ENCODE measurements at places on chromosomes 1 and 21.

GRCh38 chr21:31566611-31567010, 92.9 kb upstream of the SOD1 start:
- DNase-seq: no peak

DNA sequence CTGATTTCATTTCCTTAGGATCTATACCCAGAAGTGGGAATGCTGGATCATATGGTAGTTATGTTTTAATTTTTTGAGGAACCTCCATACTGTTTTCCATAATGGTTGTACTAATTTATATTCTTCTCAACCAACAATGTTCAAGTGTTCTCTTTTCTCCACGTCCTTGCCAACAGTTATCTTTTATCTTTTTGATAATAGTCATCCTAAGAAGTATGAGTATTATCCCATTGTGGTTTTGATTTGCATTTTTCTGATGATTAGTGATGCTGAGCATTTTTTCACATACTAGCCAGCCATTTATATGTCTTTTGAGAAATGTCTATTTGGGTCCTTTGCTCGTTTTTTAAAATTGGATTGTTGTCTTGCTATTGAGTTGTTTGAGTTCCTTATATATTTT, 38.5 kb downstream of the ABCD3 start:
- no peak for DNase-seq

DNA sequence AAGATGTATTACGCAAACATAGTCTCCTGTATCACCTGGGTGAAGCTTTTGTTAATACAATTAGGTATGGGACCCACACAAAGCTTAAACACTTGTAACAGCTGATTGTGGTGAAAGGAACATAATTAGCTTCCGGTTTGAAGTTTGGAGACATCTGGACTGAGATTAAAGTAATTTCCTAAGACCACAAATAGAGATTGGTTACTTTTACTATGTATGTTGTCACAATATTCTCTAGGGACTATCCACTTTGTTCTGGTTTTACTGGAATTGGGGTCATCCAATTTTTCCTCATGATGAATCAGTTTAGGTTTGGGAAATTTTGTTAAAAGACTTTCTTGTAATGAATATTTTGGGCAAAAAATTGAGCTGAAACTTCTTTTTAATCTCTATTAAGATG, 71.8 kb upstream of the SAMSN1 start:
- DNase-seq: no peak

DNA sequence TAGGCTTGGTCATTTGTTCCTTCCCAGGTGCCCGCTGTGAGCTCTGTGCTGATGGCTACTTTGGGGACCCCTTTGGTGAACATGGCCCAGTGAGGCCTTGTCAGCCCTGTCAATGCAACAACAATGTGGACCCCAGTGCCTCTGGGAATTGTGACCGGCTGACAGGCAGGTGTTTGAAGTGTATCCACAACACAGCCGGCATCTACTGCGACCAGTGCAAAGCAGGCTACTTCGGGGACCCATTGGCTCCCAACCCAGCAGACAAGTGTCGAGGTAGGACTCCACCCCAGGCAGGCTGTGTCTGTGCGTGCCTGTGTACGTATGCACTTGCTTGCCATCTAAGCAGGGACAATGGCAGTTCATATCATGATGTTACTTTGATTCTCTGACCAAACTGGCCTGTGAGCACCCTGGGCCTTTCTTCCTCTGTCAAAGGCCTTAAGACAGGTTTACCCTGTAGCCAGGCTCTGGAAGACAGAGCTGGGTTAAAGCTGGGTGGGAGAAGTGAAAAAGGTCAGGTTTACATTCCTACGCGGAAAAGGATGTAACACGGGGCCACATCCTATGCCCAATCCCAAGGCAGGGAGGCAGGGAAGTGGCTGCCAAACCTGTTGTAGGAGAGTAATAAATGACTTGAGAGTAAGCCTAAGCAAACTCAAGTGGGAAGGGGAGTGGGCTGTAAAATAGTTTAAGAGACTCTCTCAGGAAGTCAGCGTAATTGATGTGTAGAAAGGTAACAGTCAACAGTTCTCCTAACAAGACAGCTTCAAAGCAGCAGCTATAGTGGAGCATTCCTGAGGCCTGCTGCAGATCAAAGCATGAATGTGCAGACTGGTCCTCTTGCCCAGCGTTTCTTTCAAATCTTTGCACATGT, 42.5 kb downstream of the LAMC2 start:
- no peak for DNase-seq

DNA sequence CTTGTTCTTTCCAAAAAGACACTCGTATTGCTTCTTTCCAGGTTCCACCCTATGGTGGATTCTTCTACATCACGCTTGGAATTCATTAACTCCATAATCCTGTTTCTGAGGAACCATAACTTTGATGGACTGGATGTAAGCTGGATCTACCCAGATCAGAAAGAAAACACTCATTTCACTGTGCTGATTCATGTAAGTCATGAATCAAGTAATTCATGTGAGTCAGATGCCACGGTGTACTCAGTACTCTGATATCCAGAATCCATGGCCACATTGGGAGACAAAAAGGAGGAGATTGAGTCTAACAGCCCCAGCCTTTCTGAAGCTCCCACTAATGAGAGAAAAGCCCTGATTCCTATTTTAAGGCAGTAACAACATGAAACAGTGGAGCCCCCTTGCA, 7.4 kb downstream of the CHI3L2 start:
- no peak for DNase-seq

DNA sequence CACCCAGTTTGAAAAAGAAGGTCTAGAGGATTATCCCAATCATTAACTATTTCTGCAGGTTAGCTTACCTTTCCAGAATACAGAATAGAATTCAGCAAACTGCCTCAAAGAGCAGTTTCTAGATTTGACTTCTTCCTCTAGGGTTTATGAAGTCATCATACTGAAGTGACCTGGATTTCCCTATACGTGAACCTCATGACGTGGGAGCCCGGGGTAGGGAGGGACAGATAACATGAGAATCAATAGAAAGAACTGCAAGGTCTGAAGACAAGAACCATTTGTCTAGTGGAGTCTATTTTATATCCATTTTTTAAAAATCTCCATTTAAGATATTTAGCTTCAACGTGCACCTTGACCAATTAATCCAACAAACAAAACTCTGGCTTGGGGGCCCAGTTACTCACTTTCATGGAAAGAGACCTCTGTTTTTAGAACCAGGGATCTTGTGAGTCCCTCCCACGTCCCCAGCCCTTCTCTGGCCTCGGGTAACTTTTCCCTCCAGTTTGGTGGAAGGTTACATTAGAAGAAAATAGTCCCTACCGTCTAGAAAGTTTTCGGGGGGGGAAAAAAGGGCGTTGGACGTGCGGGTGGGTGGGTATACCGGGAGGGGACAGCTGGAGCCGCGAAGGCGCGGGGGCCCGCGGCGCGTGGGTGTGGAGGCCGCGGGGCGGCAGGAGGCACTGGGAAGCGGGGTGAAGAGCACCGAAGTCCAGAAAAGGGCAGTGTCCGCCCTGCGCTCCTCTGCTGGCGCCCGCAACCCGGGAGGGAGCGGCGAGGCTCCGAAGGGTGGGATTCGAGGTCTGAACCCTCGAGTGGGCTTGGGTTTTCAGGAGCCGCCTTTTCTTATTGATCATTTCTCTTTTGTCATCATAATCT, 13.8 kb upstream of the POGZ start:
- no peak for DNase-seq

DNA sequence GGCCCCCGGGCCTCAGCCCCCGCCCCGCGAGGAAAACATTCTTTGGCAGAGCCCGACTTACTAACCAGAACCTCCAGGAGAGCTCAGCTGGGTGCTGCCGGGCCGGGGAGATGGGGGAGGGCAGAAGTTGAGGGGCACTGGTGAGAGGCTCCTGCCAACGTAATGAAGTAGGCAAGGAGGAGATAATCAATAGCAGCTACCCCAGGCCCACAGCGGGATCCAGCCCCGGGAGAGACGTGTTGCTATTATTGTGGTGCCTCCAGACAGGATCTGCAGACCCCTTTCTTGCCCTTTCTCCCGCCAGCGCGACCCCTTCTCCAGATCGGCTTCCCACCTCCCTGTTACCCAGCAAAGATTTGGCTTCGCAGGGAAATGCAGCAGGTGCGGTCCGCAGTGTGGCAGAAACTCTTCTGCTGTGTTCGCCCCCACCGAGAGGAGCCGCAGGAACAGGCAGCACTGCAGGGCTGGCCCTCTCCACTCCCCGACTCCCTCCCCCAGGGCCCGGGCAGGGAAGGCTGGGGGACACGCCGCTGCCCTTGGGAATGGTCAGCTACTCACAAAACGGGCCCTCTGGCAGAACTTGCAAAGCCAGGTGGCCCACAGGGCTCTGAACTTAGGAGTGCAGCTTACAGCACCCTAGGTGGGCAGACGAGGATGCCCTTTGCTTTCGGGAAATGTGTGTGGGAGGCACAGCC, 1.5 kb upstream of the KCNA2 start:
- no peak for DNase-seq

DNA sequence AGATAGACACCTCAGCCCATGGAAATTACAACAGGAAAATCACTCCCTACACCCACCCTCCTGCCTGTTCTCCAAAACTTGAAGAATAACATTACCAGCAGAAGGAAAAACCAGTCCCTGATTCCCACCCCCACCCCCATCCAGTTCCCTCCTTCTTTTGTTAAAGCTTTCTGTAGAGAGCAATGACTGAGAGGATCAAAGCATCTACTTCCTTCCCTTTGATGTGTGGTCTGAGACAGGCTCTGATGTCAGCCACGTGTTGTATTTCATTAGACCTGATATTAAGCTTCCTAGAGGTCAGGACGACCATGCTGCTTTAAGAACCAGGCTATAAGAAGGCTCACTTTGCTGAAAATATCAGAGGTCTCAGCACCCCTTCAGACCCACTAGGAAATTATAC, 73.9 kb upstream of the HAO2 start:
- DNase-seq: no peak

DNA sequence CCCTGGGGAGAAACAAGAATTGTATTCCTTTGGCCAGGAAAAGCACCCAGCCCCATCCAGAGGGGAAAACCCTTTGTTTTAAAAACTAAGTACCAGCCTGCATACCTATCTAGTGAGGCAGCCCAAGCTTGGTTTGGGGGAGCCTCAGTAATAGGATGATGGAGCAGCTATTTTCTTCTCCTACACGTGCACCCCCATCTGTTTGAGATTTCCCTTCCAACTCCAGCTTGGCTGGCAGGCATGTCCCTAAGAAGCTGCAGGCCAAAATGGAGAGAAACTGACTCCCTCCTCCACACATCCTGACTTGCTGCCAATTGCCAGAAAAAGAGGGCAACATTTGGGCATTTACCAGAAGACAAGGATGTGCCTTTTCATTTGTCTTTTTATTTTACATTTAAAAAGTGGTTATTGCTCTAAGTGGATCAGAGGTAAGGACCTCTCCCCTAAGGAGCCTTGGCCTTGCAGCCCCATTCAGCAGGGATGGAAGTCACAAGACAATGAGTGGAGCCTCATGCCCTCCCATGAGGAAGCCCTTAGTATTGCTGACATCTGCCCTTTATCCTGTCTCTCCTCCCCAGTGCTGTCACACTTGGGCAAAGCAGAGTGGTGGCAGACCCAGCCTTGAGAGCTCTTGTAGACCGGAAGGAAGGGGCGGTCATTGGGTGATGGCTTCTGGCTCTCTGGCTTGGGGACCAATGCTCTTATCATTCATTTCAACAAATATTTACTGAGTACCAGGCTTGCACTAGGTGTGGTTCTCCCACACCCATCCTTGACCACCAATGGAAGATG, 8.6 kb downstream of the FNDC5 start:
- DNase-seq: no peak

- DNase-seq: no peak
Measured at GRCh38 chr1:32701951-32702598, 495 bp downstream of the SYNC start.

DNA sequence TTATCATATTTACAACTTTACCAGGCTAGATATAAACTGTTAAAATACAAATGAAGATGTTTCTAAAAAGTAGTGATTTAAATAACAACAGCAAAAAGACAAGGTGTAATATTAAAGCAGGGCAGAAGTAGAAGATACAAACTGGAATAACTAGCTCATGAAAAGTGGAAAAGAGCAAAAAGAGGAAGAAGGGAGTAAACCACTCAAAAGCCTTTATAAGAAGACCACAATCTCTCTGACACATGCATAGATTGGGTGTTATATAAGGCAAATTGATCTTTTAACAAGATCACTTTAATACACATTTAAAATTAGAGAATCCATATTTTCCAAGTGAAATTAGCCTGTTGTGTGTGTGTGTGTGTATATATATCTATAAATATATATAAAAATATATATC, 5.0 kb downstream of the DENND1B start:
- DNase-seq: no peak

- no peak for DNase-seq
Measured at GRCh38 chr1:89257041-89257440, 15.6 kb downstream of the GBP5 start.

DNA sequence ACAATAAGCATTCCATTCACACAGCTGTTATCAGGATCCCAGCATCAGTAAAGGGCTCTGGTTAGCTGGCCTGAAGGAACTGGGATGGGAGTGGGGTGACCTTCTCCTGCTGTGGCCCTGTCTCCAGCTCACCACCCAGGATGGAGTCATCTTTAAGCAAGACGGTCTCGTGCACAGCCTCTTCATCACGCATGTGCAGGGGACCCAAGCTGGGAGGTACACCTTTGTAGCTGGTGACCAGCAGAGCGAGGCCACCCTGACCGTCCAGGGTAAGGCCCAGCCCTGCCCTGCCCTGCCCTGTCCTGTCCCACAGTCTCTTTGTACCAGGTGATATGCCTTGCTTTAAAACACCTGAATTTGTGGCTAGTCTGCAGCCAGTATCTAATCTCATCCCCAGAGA, 24.3 kb downstream of the IGFN1 start:
- DNase-seq: no peak

GRCh38 chr1:202357506-202357905, 9.0 kb downstream of the PPP1R12B start:
- DNase-seq: no peak

GRCh38 chr1:99685516-99686180, 39.7 kb downstream of the PALMD start:
- DNase-seq: peak; percentile 4

GRCh38 chr1:147062956-147063355, 109.3 kb downstream of the PRKAB2 start:
- no peak for DNase-seq

GRCh38 chr1:97767381-97767780, 153.5 kb downstream of the DPYD start:
- no peak for DNase-seq
